ENCODE measurements at places on chromosomes 13 and 19. TPM values are rescaled to one million over a fixed set of nuclear protein-coding genes. Genes with fewer than 3 reads are reported as not detected.

The MBD3L2 gene
- not detected for total RNA-seq

The TGFBR3L gene
- 1.4 TPM for total RNA-seq

The MBNL2 gene
- total RNA-seq, result 9.8 TPM

The ZNF497 gene
- total RNA-seq, result 2.1 TPM

The KLK1 gene
- 0.86 TPM for total RNA-seq

The DENND1C gene
- 125 TPM for total RNA-seq

The ZNF730 gene
- 0.15 TPM for total RNA-seq

The SRRM5 gene
- 0.39 TPM for total RNA-seq

The SH2D3A gene
- total RNA-seq, result 43.8 TPM

The ZNF490 gene
- 21.4 TPM for total RNA-seq

The CFAP97D2 gene
- 0.22 TPM for total RNA-seq
